Lower lobe of right lung (tissue), 2 donors: ENCODE measurements at places on chromosomes 7 and 10.

DNA sequence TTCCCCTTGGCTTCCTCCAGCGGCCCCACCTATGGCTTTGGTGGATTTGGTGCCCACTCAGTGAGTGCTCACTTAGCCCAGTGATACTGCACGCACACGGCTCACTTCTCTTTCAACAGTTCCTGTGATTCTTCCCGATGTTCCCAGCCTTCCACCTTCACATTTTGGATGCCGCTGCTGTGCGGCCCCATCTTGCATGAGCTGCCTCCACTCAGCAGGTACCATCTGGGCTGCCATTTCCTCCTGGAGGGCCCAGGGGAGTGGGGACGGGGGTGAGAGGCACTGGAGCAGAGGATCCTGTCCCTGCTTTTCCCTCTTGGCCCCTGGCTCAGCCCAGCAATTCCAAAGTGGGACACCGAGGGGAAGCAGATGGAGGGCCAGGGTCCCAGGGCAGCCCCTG is 323.3 kb upstream of the ZNF32 start:
- DNase-seq: no peak

GRCh38 chr7:41103331-41103730 is 599.6 kb downstream of the INHBA start:
- no peak for DNase-seq

GRCh38 chr7:98348726-98349474 is 52.0 kb downstream of the BAIAP2L1 start:
- DNase-seq: peak; percentile 55

DNA sequence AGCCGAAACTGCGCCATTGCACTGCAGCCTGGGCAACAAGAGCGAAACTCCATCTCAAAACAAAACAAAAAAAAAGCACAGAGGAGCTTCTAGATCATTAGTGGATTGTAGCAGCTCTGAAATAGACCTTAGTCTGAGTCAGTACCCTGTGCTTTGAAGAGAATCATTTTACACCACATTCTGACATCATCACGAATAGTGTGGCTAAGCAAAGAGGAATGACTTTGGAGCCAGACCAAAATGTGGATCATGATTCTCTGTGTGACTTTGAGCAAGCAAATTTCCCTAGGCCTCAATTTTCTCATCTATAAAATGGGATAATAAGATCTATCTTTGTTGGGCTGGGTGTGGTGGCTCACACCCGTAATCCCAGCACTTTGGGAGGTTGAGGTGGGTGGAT is 618.9 kb downstream of the CALN1 start:
- DNase-seq: no peak

DNA sequence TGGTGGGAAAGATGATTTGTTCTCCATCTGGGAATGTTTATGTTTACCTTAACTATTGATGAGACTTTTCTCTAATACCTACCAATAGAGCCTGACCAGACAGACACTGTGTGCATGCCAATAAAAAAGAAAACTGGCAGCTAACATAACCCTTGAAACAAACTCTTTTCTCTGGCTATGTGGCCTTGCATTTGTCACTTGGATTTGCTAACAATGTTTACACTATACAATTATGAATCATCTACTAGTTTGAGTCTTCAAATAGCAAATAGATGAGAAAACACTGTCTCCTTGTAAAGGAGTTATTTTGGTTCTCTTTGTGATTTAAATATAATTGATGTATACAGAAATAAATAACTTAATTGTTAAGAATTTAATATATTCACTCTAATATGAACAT is 273.1 kb downstream of the SEMA3D start:
- DNase-seq: no peak

GRCh38 chr7:87445897-87446296 is 29.6 kb downstream of the ABCB4 start:
- DNase-seq: no peak

- DNase-seq: no peak
These were observed 689.6 kb downstream of the NRG3 start for GRCh38 chr10:82564353-82565196.

DNA sequence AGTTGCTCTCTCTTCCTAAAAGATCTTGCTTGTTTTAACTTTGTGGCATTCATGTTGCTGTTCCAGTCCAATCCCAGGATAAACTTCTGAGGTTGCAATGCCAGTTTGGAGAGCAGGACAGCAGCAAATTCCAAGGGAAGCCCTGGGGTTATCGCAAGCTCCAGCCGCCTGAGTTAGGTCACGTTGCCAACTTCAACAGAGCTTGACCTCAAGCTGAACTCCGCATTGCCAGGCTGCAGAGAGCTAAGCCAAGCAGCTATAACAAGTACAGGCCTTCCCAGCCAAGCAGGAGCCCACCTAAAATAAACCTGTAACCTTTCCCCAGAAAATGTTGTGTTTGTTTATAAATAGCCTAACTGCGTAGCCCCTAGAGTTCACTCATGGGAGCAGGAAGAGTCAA is 138.9 kb upstream of the LYZL1 start:
- DNase-seq: peak; percentile 50

DNA sequence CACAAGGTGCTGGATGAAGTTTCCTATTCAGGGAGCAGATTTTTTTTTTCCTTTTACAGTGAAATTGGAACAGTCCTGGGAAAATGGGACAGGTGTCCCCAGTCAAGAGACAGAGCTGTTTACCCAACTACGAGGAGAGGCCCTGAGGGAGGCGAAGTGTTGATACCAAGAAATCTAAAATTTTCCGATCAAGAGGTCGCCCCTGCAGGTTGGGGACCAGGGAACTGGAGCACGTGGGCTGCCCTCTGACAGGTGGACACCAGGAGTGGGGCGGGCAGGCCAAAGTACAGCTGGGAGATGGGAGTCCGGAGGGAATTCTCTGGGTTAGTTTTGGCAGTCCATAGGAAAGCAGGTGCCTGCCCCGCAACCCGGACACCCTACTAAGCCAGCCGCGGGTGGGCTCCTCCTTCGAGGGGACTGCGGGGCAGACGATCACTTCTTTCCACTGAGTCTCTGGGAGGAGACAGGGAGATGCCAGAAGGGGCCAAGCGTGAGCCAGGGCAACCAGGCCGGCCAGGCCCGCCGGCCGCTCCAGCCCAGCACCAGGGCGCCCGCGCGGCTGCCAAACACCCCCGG is 965 bp upstream of the CAMK1D start:
- DNase-seq: no peak

DNA sequence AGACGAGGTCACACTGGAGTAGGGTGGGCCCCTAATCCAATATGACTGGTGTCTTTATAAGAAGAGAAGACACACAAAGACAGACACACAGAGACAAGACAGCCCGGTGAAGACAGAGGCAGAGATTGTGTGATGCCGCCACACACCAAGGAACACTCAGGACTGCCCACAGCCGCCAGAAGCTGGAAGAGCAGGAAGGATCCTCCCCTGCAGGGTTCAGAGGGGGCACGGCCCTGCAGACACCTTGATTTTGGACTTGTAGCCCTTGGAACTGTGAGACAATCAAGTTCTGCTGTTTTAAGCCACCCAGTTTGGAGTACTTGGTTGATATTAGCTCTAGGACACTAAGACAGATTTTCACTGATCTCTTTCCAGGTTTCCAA is 72.1 kb upstream of the NANOS1 start:
- no peak for DNase-seq

DNA sequence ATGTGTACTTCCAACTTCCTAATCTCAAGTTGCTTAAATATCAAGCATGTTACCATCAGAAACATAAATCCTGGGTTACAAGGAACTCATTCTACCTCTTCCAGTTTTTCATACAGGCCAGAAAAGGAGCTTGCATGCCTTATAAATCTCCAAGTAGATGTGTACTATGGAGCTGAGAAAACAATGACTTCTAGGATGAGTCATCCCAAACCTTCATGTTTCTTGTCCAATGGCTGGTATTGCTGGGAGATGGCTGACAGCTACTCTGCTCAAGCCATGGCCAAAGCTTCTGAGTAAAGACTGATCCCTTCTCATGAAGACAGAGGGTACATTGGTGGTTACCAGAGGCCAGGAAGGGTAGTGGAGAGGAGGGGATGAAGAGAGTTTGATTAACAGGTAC is 8.6 kb downstream of the RAPGEF5 start:
- DNase-seq: no peak

GRCh38 chr10:484441-484924 is 205.0 kb downstream of the DIP2C start:
- DNase-seq: no peak

DNA sequence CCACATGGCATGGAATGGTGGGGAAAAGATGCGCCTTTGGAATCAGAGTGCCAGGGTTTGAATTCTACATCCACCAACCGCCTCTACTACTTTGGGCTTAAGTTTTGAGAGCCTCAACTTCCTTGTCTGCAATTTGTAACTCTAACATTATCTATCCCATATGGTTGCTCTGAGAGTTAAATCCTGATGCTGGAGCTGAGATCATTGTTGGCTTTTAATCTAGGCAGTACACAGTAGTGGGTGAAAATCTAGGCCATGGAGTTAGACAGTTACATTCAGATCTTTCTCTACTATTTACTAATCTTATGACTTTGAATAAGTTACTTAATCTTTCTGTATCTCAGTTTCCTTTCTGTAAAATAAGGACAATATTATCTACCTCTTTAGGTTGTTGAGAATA is 149.7 kb upstream of the AOAH start:
- no peak for DNase-seq

DNA sequence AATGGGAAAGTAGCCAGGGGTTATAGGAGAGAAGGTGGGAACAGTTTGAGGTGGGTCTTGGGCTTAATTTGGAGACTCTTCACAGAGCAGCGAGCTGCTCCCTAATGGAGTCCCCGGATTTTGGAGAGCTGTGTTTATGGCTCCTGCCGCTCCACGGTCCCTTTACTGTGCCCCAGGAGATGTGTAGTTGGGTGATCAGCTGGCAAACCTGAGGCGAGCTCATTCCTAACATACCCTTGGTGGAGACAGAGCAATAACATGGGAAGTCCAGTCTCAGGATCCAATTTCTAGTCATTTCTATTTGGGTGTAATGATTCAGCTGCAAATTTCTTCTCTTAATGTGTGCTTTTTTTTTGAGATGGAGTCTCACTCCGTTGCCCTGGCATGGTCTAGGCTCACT is 1.5 kb downstream of the GARIN1A start:
- DNase-seq: no peak

GRCh38 chr10:1324903-1325302 is 268.7 kb downstream of the WDR37 start:
- no peak for DNase-seq

GRCh38 chr7:155965010-155965409 is 152.7 kb upstream of the SHH start:
- no peak for DNase-seq

- DNase-seq: no peak
These were observed 15.8 kb downstream of the CALD1 start for GRCh38 chr7:134795231-134795630.
